NCI-H2029 treated with DMSO at 0.1 percent for 48 hours (cell line): ENCODE measurements at places on chromosomes 3 and 15.

- DNase-seq: no peak
These were observed 127.2 kb upstream of the IL12A start for GRCh38 chr3:159861369-159861987.

DNA sequence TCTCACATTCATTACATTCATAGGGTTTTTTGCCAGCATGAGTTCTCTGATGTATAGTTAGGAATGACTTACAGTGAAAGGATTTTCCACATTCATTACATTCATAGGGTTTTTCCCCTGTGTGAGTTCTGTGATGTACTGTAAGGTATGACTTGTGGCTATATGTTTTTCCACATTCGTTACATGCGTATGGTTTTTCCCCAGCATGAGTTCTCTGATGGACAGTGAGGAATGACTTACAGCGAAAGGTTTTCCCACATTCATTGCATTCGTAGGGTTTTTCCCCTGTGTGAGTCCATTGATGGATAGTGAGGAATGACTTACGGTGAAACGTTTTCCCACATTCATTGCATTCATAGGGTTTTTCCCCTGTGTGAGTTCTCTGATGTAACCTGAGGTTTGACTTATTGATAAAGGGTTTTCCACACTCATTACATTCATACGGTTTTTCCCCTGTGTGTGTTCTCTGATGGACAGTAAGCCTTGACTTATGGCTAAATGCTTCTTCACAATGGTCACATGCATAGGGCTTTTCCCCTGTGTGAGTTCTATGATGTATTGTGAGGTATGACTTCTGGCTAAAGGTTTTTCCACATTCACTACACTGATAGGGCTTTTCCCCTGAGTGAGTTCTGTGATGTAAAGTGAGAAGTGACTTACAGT is 47.4 kb downstream of the ZNF717 start:
- no peak for DNase-seq

- DNase-seq: peak; percentile 1
These were observed 407.3 kb upstream of the ONECUT1 start for GRCh38 chr15:53197426-53197839.

DNA sequence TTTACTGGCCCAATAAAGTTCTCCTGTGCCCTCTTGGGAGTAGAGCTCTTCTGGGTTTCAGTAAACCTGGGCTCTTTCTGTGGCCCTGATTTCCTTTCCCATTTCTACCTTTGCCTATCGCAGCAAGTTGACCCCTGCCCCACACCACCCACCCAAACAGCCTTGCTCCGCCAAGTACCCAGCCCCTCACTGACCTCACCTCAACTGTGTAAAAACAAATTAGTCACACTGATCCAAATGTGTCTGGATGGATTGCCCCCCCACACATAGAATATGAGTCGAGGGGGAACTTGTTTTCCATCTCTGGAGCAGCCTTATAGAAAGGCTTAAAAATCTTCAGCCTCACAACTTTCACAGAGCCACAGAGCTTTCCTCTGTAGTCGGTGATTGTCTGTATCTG is 28.6 kb upstream of the VEPH1 start:
- no peak for DNase-seq
